Thoracic aorta (tissue), 2 donors: ENCODE measurements at places on chromosomes 4 and X. TPM values are rescaled to one million over a fixed set of nuclear protein-coding genes. Genes with fewer than 3 reads are reported as not detected.

DNA sequence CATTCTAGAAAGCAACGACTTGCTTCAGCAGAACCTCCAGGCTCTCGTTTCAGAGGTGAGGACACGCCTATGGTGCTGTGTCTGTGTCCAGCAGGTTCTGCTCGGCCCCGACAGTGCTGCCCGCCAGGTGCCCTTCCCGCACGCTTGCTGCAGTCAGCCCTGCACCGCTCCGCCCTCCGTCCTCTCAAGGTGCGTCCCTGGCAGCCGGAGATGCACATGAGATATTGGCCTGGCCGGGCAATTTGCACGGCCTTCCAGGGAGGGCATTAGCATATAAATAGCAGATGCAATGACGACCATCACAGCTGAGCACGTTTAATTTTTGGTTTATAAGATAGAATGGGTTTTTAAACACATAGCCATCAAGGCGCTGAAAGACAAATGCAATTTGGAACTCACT is 14.4 kb downstream of the UVSSA start:
- H3K36me3 ChIP-seq = peaks cover 11% of the 10 kb centered on the region
- H3K27ac ChIP-seq = no peak overlapping the region
- H3K27me3 ChIP-seq = no peaks in the 10 kb centered on the region
- no peak for DNase-seq
- no peaks in the 10 kb centered on the region for H3K4me1 ChIP-seq

DNA sequence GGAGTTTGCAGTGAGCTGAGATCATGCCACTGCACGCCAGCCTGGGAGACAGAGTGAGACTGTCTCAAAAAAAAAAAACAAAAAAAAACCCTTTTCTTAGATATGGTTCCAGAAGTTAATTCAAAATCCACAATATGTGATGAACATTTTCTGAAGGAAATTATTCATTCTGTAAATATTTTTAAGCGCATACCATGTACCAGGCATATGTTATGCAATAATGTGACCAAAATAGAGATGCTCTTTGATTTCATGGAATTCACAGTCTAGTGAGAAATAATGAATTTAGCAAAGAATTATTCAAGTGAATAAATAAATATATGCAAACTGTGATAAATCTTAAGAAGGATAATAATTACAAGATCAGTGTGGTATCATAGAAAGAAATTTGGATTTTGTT is 174.7 kb downstream of the GC start:
- DNase-seq = no peak
- no peaks in the 10 kb centered on the region for H3K36me3 ChIP-seq
- H3K27me3 ChIP-seq = no peaks in the 10 kb centered on the region
- no peak overlapping the region for H3K27ac ChIP-seq

IL2RG gene
- 14.2 TPM for total RNA-seq

DNA sequence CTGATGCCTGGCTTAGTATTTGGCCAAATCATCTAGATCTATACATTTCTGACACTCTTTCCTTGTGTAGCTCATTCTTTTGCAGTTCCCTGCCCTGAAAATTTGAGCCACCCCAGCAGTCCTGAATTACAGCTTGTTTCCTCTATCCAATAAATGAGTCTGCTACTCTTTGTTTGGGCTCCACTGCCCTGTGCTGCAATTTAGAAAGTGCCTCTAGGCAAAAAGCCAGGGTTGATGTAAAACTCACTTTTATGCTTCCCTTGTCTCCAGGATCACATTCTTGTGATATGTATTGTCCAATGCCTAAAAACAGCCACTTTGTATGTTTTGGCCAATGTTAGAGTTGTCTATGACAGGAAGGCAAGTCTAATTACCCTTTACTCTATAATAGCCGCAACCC is 101.7 kb upstream of the MAP3K15 start:
- H3K4me3 ChIP-seq = no peak overlapping the region
- no peak for DNase-seq
- no peaks in the 10 kb centered on the region for H3K4me1 ChIP-seq

- no peaks in the 10 kb centered on the region for H3K36me3 ChIP-seq
- DNase-seq = no peak
- no peaks in the 10 kb centered on the region for H3K27me3 ChIP-seq
These were observed 158.3 kb upstream of the KIT start for GRCh38 chr4:54499308-54500074.

ARMCX4 gene
- 19.3 TPM for total RNA-seq

GRCh38 chr4:48141048-48141447 is 7.0 kb upstream of the TXK start:
- no peak for DNase-seq
- H3K4me3 ChIP-seq = no peak overlapping the region
- H3K4me1 ChIP-seq = no peaks in the 10 kb centered on the region
- H3K36me3 ChIP-seq = peaks cover 3% of the 10 kb centered on the region

DNA sequence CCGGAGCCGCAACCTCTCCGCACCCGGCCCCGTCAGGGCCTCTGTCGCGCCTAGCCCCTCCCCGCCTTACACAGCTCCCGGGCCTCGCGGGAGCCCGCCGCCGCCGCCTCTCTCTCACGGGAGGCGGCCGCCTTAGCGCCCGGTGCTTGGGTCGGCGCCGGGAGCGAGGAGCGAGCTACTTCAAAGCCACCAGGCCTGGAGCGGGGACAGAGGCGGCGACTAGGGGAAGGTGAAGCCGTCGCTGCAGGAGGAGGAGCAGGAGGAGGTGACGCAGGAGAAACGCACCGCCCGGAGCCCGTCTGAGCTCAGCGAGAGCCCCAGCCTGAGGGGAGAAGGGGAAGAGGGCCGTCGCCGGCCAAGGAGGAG is 250 bp downstream of the USP9X start:
- peaks cover 7% of the 10 kb centered on the region for H3K4me1 ChIP-seq
- peak; percentile 4 for DNase-seq
- no peaks in the 10 kb centered on the region for H3K36me3 ChIP-seq

DNA sequence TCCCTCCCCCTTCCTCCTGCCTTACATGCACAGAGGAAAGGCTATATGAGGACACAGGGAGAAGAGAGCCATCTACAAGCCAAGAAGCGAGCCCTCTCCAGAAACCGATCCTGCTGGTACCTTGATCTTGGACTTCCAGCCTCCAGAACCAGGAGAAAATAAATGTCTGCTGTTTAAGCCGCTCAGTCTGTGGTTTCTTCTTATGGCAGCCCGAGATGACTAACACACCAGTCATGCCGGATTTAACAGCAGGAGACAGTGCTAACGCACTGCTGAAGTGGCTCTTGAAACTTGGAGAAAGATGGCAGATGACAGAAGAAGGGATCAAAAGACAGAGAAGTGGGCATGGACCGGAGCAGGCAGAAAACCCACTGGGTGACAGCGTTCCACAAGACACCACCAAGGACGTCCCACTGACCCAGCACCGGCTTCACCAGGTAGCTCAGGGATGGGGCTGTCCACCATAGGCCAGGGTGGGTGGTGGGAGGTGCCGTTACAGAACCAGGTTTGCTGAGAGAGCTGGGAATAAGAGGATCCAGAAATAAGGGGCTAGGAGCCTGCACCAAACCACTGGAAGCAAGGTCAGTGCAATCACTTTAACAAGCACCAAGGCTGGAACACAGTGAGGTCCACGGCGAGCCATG is 6.2 kb upstream of the MAN2B2 start:
- no peak overlapping the region for H3K27ac ChIP-seq
- H3K36me3 ChIP-seq = no peaks in the 10 kb centered on the region

DNA sequence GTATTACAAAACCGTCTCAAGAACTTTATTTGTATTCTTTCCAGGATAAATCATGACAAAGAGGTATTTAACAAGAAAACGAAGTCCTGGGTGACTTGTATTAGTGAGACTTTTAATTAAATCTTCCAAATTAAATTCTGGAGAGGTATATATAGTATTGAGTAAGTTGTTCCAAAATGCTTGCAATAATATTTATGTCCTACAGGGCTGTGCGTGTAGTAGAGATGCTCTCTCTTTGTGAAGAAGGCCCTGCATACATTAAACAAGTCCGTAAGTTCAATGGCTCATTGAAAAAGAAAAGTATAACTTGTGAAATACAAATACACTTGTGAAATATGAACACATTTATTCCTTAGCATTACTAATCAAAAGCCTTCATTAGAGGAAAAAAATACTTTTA is 211.4 kb downstream of the ARHGAP24 start:
- H3K4me3 ChIP-seq = no peak overlapping the region
- DNase-seq = no peak
- H3K4me1 ChIP-seq = no peaks in the 10 kb centered on the region
- no peaks in the 10 kb centered on the region for H3K27me3 ChIP-seq
- no peak overlapping the region for H3K27ac ChIP-seq
- H3K36me3 ChIP-seq = no peaks in the 10 kb centered on the region

DNA sequence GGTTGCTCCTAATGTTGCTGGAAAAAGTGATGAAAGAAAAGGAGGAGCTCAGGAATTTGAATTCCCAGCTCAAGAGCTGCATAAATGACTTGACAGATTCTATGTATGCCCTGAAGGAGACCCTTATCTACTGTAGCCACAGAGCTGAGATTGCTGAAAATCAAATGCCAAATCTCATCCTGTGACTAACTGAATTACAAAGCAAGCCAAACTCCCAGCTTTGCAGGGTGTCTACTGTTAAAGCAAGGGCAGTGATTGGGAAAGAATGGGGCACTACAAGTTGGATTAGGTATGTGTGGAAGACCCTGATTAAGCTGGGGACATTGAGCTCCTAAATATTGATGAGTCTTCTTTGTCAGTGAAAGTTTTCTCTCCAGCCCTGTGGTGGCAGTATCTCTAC is 20.8 kb upstream of the SMIM9 start:
- no peak overlapping the region for H3K27ac ChIP-seq
- no peaks in the 10 kb centered on the region for H3K4me1 ChIP-seq
- H3K27me3 ChIP-seq = no peaks in the 10 kb centered on the region
- H3K36me3 ChIP-seq = no peaks in the 10 kb centered on the region
- no peak overlapping the region for H3K4me3 ChIP-seq

DNA sequence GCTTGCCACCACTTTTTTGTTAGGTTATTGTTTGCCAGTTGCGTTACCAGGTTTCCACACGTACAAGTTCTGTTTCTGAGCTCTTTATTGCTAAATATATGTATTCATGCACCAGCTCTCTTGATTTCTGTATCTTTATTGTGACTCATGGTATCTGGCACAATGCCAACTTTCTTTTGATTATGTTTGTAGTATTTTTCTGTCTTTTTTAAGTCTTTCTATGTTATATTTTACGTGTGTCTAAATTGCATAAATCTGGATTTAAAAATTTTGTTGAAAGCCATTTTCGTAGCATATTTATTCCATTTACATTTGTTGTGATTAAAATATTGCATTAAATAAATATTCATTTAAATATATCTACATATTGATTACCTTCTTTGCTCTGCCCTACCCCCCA is 73.8 kb downstream of the KDM6A start:
- H3K4me1 ChIP-seq = peaks cover 3% of the 10 kb centered on the region
- DNase-seq = no peak
- no peak overlapping the region for H3K27ac ChIP-seq
- H3K27me3 ChIP-seq = no peaks in the 10 kb centered on the region
- H3K4me3 ChIP-seq = no peak overlapping the region
- no peaks in the 10 kb centered on the region for H3K36me3 ChIP-seq

NR0B1 gene
- total RNA-seq = not detected

PDZD11 gene
- 18.0 TPM for total RNA-seq

NIPAL1 gene
- 2.4 TPM for total RNA-seq

DDX53 gene
- total RNA-seq = not detected

DNA sequence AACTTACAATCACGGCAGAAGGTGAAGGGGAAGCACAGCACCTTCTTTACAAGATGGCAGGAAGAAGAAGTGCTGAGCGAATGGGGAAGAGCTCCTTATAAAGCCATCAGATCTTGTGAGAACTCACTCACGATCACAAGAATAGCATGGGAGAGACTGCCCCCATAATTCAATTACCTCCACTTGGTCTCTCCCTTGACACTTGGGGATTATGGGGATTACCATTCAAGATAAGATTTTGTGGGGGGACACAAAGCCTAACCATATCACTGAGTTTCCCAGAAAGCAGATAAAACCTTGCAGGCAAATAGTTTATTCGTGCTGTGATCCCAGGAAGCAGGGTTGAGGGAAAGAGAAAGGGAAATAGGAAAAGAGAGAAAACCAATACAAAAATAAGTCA is 69.0 kb upstream of the GYPA start:
- DNase-seq = no peak
- H3K36me3 ChIP-seq = no peaks in the 10 kb centered on the region
- no peaks in the 10 kb centered on the region for H3K27me3 ChIP-seq
- no peak overlapping the region for H3K4me3 ChIP-seq
- no peaks in the 10 kb centered on the region for H3K4me1 ChIP-seq
- H3K27ac ChIP-seq = no peak overlapping the region

DNA sequence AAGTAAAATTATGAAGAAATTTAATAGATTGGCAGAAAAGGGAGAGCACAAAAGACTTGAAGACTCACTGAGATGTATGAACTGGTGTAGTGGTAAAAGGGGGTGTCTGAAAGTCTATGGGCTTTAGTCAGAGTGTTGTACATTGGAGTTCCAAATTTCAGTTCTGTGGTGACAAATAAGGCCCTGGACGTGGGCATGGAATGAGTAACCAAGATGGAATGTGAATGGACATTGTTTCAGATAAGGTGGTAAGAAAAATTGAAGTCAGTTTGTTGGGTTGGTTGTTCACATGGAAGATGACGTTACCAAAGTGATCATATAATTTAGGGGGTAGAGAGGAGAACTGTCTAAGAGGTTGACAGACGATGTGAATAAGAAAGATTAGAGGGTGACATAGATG is 13.9 kb downstream of the CYSLTR1 start:
- no peak overlapping the region for H3K27ac ChIP-seq
- H3K4me3 ChIP-seq = no peak overlapping the region
- no peaks in the 10 kb centered on the region for H3K27me3 ChIP-seq
- H3K36me3 ChIP-seq = no peaks in the 10 kb centered on the region

STAG2 gene
- 52.6 TPM for total RNA-seq

DNA sequence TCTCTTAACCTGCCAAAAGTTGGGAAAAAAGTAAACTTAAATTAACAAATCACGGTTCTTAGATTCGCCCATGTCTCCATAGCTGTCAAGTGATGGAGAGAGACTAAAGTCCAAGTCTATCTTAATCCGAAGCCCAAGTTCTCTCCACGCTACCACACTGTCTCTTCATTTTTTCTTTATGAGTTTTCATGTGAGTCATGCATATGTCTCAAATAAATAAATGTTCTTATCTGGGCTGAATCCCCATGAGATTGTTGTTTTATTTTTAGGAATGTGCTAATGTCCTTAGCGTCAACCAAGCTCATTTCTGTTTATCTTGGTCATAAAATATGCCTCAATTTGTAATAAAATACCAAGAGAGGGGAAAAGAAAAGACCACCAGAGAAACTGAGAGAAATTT is 169.3 kb downstream of the RCHY1 start:
- no peaks in the 10 kb centered on the region for H3K27me3 ChIP-seq
- peak overlapping the region; percentile 54 for H3K27ac ChIP-seq
- H3K4me3 ChIP-seq = peak overlapping the region; percentile 18
- no peak for DNase-seq
- H3K4me1 ChIP-seq = peaks cover 13% of the 10 kb centered on the region
- H3K36me3 ChIP-seq = no peaks in the 10 kb centered on the region

DNA sequence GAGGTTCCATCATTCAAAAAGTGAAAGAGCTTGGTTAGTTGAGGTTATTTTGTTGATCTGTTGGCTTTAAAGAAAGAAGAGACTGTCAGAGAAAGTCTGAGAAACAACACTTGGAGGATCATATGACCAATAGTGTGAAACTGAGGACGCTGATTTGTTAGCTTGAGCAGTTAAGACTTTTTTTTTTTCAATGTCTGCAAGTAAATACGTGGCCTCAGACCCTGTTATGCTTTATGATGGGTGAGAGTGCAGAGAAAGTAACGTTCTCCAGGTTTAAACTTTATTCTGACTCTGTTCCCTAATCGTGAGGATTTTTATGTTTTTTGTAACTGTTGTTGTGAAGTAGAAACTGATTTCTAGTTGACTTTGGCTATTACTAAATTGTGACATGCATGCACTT is 45.9 kb downstream of the GAB1 start:
- H3K36me3 ChIP-seq = no peaks in the 10 kb centered on the region
- no peak for DNase-seq
- peak overlapping the region; percentile 82 for H3K27ac ChIP-seq
- peak overlapping the region; percentile 49 for H3K4me3 ChIP-seq
- no peaks in the 10 kb centered on the region for H3K27me3 ChIP-seq
- H3K4me1 ChIP-seq = peaks cover 91% of the 10 kb centered on the region

RNF150 gene
- total RNA-seq = 9.7 TPM
